Activated CD4-positive, alpha-beta T cell treated with anti-CD3 and anti-CD28 coated beads for 24 hours (primary cell): ENCODE measurements at places on chromosomes 4 and X.

GRCh38 chr4:121767166-121767565 lies 2.2 kb upstream of the SMIM43 start:
- DNase-seq: no peak

DNA sequence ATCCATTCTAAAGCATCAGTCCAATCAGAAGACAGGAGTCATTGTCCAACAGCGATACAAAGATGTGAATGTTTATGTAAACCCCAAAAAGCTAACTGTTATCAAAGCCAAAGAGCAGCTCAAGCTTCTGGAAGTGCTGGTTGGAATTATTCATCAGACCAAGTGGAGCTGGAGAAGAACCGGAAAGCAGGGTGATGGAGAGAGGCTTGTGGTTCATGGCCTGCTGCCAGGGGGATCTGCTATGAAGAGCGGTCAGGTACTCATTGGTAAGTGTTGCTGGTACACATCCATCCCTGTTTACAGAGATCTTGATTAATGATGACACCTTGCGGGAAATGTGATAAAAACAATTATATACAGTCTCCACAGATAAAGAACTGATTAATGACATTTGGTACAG lies 11.0 kb downstream of the INTU start:
- DNase-seq: no peak

DNA sequence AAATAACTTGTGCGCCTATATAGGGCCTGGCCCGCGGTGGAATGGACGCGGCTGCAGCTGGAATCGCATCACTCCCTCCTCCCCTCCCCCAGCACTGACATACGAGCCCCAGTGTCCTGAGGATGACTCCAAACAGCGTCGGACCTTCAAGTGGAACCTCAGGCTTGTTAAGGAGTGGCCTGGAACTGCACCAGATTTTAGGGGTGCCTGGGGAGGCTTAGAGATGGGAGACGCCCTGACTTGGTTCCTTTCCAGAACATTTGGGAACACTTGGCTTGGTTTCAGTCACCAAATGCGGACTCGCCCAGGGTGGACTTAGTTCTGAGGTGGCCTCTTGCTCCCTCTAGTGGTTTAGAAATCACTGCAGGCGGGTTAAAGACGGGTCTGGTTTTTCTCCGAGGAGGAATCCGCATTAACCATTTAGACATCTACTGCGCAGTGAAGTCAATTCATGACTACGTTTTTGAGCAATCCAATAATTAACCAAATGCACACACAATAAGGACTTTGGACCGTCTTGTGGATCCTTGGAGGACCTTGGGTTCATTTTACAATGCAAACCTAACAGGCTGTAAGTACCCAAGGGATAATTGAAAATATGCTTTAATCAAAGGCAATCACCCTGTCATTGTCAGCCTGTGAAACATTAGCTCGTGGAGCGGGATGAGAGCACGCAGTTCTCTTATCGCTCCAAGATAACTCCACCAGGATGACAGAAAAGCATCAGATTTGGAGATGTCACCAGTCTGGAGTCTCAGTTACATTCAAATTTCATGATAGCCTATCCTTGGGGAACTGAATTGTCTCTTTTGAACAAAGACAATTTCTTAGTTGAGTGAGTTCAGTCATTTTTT lies 11.2 kb upstream of the PDGFRA start:
- DNase-seq: peak; percentile 41

GRCh38 chrX:34624416-34624815 lies 32.7 kb downstream of the TMEM47 start:
- no peak for DNase-seq

GRCh38 chrX:132618810-132619209 lies 130.0 kb upstream of the MBNL3 start:
- DNase-seq: no peak

GRCh38 chrX:136162827-136163570 lies 15.7 kb downstream of the FHL1 start:
- DNase-seq: peak; percentile 28

DNA sequence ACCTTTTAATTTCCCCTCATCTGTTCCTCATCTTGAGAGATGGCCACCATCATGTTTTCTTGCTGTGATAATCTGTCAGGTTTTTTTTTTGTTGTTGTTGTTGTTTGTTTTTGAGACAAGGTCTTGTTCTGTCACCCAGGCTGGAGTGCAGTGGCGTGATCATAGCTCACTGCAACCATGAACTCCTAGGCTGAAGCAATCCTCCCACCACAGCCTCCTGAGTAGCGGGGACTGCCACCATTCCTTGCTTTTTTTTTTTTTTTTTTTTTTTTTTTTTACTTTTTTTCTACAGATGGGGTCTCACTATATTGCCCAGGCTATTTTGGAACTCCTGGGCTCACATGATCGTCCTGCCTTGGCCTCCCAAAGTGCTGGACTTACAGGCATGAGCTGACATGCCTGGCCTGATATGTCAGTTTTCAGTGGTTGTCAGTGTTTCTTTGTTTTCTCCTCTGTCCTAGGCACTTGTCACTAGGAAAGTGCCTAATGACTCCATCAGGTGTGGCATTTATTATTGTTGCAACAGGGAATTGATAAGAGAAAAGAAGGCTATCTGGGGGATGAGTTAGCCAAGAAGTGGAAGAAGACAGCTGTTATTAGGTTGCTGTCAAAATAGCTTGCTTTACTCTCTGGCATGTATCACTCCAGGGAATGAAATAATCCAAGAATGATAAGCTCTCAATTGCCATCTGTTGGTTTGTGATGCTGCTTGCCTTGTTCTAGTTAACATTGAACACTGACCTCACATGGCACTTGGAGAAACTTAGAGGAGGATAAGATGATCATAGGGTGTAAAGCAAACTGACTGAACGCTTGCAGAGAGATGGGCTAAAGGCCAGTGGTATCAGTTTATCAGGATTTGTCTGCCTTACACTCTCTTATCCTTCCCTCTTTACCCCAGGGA lies 41.7 kb downstream of the TMEM164 start:
- DNase-seq: no peak

- no peak for DNase-seq
These were observed 2.1 kb downstream of the SEL1L3 start for GRCh38 chr4:25860586-25861279.

- DNase-seq: no peak
These were observed 12.5 kb upstream of the LCORL start for GRCh38 chr4:18034099-18034498.

GRCh38 chr4:41832961-41833360 lies 84.4 kb upstream of the PHOX2B start:
- DNase-seq: no peak

GRCh38 chr4:151227172-151227571 lies 49.8 kb upstream of the PRSS48 start:
- no peak for DNase-seq

DNA sequence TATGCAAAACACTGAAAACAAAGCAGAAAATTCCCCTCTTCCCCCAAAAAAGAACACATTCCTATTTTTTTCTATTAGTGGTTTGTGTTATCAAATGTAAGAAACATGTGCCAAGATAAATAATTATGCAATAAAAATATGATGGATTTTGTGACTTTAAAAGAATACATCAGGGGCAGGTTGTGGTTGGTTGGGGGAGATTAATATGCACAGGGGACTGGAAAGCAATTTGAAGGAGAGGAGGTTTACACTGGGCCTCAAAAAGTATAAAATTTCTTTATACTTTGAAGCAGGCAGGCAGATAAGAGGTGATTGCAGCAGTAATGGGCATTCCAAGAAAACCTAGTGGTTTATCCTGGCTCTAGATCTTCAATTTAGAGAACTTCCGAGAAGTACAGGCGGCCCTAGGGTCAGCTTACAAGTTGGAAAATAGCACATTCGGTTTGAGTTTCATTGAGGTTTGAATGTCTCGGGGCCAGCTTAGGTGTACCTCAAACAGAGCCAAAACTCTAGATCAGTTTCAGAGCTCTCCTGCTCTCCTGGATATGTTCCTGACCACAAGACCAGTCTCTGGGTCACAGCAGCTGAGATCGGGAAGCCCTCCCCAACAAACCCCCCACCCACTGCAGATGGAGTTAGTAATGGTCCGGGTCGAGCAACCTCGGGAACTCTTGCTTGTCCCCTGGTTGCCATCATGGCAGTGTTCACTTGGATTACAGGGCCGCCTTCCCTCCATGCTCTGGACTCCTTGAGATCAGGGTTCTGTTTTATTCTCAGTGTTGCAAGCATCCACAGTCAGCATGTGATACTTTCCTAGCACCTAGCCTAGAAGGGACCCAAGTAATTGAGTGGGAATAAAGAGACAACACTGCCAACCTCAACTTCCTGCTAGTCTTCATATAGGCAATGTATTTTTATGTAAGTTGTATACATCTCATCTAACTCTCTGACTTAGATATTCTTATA lies 112.1 kb upstream of the DDIT4L start:
- no peak for DNase-seq

- DNase-seq: no peak
These were observed 45.5 kb upstream of the PROM1 start for GRCh38 chr4:16129336-16129735.

GRCh38 chr4:145735347-145735675 lies 55.4 kb downstream of the C4orf51 start:
- DNase-seq: no peak

GRCh38 chrX:154827194-154828015 lies 7.1 kb downstream of the SMIM9 start:
- DNase-seq: no peak

DNA sequence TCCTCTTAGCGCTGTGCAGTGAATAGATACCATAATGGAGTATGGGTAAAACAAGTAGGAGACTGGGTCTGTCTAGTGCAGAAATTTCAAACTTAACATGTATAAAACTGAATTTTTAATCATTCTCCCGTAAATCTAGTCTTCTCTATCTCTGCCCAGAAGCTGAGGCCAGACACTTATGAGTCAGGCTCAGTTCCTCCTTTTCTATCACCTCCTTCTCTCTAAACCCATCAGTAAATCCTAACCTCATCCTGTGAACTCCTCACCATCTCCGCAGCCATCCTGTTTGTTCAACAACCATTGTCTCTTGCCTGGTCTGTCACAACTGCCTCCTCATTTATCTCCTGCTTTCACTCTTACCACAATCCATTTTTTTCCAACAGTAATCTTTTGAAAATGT lies 19.8 kb upstream of the SGMS2 start:
- no peak for DNase-seq

DNA sequence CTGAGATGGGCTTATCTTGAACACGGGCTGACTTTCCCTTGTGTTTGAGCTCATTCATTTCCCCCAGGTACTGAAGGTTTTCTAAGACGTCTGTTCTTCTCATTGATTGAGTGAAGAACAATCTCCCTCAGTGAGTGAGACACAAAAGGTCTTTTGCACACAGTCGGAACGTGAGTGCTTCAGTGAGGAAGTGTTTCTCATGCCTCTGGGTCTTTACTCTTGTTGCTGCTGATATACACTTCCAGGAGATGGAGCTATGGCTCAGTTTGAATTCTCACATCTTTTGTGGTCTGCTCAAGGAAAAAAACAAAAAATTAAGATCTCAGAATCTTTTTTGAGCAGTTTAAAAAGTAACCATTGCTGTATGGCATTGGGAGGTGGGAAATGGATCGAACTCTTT lies 981.9 kb upstream of the TENM3 start:
- DNase-seq: no peak

DNA sequence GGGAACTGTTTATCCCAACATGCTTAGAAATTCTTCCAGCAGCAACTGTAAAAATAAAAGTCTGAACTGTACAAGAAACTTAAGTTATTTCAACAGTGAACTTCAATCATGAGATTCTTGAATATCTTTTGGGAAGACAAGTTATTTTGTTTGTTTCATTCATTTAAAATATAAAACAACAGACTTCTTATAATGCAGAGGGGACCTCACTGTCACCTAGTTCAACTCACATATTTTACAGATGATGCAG lies 14.9 kb downstream of the FAM9C start:
- DNase-seq: no peak

- DNase-seq: no peak
These were observed 12.4 kb downstream of the CWH43 start for GRCh38 chr4:48998440-48998839.

DNA sequence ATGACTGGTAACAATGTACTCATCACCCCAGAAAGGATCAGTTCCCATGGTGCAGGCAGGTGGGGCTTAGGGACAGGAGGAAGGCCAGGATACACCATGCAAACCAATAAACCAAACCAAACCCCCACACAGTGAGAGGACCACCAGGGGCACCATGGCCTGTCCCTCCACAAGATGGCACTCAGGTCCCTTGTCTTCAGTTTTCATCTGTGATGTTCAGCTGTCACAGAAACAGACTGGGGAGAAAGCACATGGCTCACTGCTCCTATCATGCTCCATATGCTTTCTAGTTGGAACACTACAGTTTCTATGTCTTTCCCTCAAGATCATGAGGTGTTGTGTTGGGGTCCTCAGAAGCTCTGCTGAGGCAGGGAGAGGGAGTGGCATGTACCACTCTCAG lies 10.1 kb downstream of the HS3ST1 start:
- DNase-seq: no peak

GRCh38 chr4:6720202-6720699 lies 4.3 kb downstream of the BLOC1S4 start:
- DNase-seq: peak; percentile 77

GRCh38 chrX:135944486-135944885 lies 29.3 kb downstream of the MMGT1 start:
- DNase-seq: no peak

DNA sequence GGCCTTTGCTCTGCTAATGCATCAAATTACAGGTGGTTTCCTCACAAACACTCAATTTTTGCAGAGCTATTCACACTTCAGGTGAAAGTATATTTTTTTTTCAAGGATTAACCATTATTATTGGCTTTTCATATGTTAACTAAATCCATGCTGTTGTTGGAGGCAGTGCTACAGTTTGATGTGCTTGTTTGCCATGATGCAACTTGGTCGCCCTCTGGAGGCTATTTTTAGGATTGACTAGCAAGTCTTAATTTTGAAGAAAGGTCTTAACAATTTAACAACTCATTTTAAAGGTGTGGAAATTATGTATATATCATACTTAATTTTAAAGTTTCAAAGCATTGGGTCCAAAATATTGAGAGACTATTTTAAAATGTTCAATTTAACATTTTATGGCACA lies 168.8 kb upstream of the FAM47A start:
- DNase-seq: peak; percentile 4

GRCh38 chrX:95903490-95903889 lies 781.2 kb upstream of the DIAPH2 start:
- no peak for DNase-seq

- DNase-seq: no peak
These were observed 115.4 kb upstream of the NDST4 start for GRCh38 chr4:115228851-115229250.

- no peak for DNase-seq
These were observed 12.6 kb downstream of the CA5B start for GRCh38 chrX:15750611-15751154.

GRCh38 chr4:152398060-152398459 lies 137.8 kb downstream of the FBXW7 start:
- DNase-seq: no peak

GRCh38 chrX:24799565-24799964 lies 105.8 kb downstream of the POLA1 start:
- no peak for DNase-seq

DNA sequence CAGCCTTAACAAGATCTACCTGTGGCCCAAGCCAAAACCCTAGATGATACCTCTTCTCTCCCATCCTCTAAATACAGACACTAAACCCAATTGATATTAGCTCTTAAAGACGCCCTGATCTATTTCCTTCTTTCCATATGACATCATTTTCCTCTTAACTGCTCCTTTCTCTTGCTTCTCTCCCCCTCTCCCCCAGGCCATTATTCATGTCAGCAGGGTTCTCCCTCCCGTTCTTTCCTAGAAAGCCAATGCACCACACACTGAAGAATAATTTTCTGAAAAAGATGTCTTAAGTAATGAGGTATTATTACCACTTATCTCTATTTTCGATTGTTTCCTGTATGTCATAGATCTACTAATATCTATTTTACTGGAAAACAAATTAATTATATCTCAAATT lies 9.7 kb upstream of the ING2 start:
- DNase-seq: no peak
